ENCODE measurements at places on chromosomes 4 and X. TPM values are rescaled to one million over a fixed set of nuclear protein-coding genes. Genes with fewer than 3 reads are reported as not detected.

DNA sequence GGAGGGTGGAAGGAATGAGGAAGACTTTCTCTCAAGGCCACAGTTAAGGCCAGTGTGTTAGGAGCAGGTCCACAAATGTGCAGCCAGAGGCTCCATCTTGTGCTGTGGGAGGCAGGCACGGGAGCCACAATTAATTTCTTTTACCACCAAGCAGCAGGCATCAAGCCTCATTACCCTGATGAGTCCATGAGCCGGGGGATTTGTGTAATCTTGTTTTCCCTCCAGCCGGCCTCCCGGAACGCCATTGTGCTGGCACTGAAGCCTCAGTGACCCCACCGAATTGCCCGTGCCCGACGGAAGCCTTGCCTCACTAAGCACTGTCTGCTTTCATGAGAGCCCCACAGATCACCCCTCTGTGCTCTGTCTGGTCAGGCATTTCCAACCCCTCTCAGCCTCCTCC is 154.7 kb upstream of the STX18 start:
- peaks cover 5% of the 10 kb centered on the region for H3K4me1 ChIP-seq
- no peak overlapping the region for H3K27ac ChIP-seq
- no peaks in the 10 kb centered on the region for H3K36me3 ChIP-seq
- no peak overlapping the region for H3K4me3 ChIP-seq
- H3K27me3 ChIP-seq = no peaks in the 10 kb centered on the region
- no peak for DNase-seq

STEEP1 gene
- total RNA-seq = 31.9 TPM

DNA sequence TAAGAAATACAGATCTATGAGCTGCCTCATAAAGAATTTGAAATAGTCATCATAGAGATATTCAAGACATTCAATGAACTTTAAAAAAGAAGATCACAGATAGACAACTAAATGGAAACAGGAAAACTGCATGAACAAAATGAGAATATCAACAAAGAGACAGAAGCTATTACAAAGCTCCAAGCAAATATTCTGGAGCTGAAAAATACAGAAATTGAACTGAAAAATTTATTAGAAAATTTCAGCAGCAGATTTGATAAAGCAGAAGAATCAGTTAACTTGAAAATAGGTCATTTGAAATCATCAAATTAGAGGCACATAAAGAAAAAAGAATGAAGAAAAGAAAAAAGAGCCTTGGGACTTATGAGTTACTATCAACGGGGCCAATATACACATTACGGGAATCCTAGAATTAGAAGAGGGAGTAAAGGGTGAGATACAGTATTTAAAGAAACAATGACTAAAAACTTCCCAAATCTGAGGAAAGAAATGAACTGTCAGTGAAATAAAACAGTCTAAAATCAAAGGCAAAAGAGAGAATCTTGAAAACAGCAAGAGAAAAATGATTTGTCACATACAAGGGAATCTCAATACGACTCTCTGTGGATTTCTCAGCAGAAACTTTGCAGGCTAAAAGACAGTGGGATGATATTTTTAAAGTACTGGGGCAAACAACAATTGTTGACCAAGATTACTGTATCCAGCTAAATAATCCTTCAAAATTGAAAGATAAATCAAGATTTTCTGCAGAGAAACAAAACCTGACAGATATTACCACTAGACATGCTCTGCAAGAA is 641.6 kb downstream of the ANKRD50 start:
- no peak overlapping the region for H3K27ac ChIP-seq
- H3K27me3 ChIP-seq = no peaks in the 10 kb centered on the region
- no peaks in the 10 kb centered on the region for H3K4me1 ChIP-seq
- no peak overlapping the region for H3K4me3 ChIP-seq
- H3K36me3 ChIP-seq = no peaks in the 10 kb centered on the region
- no peak for DNase-seq

CFAP99 gene
- total RNA-seq = 0.18 TPM

DNA sequence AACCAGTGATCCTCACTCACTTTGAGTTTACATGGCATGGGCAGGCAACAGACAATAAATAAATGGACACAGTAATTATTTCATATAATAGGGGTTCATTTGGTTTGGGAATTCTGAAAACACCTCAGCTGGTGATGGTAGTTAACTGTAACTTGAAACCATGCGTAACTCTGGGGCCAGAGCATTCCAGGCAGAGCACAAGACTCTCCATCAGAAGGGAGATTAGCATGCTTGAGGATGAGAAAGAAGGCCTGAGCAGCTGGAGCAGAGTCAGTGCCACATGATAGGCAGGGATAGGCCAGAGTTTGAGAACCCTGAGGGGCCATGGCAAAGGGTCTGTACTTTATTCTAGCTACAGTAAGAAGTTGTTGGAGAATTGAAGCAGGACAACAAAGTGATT is 56.3 kb upstream of the CXCL8 start:
- no peaks in the 10 kb centered on the region for H3K27me3 ChIP-seq
- no peak for DNase-seq
- H3K4me1 ChIP-seq = no peaks in the 10 kb centered on the region
- no peak overlapping the region for H3K4me3 ChIP-seq
- no peak overlapping the region for H3K27ac ChIP-seq
- H3K36me3 ChIP-seq = no peaks in the 10 kb centered on the region

GRCh38 chr4:13665701-13666660 is 38.5 kb upstream of the BOD1L1 start:
- DNase-seq = no peak
- no peaks in the 10 kb centered on the region for H3K4me1 ChIP-seq
- H3K27me3 ChIP-seq = no peaks in the 10 kb centered on the region
- no peak overlapping the region for H3K27ac ChIP-seq
- no peaks in the 10 kb centered on the region for H3K36me3 ChIP-seq

CXCL5 gene
- total RNA-seq = 0.57 TPM

- no peak for DNase-seq
- H3K36me3 ChIP-seq = no peaks in the 10 kb centered on the region
- no peak overlapping the region for H3K4me3 ChIP-seq
- H3K27me3 ChIP-seq = no peaks in the 10 kb centered on the region
- no peaks in the 10 kb centered on the region for H3K4me1 ChIP-seq
- no peak overlapping the region for H3K27ac ChIP-seq
Observed at GRCh38 chr4:25569716-25570115, 85.9 kb upstream of the SLC34A2 start.

GRCh38 chrX:20654596-20655106 is 387.9 kb upstream of the RPS6KA3 start:
- no peak overlapping the region for H3K27ac ChIP-seq
- no peak for DNase-seq
- H3K27me3 ChIP-seq = no peaks in the 10 kb centered on the region
- H3K4me3 ChIP-seq = no peak overlapping the region
- H3K4me1 ChIP-seq = no peaks in the 10 kb centered on the region

DNA sequence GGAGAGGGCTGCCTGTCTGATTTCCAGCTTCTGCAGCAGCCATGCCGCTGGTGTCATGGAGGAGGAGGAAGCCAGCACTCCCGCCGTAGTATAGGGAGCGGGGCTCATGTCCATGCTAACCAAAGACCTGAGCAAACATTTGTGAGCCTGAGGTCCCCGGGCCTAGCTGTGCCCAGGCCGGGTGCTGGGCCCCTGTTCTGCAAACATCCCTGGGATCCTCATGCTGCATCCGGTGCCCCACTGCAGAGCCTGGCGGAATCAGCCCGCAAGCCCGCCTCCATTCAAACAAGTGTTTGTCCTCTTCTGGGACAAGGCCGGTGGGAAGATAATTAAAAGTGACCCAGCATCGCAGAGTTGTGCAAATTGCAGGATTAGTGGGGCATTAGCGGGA is 106.3 kb downstream of the SORCS2 start:
- no peaks in the 10 kb centered on the region for H3K27me3 ChIP-seq
- DNase-seq = no peak
- no peaks in the 10 kb centered on the region for H3K36me3 ChIP-seq

GRCh38 chr4:173522951-173523395 is 7.1 kb downstream of the HAND2 start:
- H3K4me1 ChIP-seq = peaks cover 4% of the 10 kb centered on the region
- no peaks in the 10 kb centered on the region for H3K36me3 ChIP-seq
- no peak for DNase-seq
- peaks cover 61% of the 10 kb centered on the region for H3K27me3 ChIP-seq
- H3K27ac ChIP-seq = no peak overlapping the region

ZDHHC15 gene
- total RNA-seq = 2.6 TPM

DNA sequence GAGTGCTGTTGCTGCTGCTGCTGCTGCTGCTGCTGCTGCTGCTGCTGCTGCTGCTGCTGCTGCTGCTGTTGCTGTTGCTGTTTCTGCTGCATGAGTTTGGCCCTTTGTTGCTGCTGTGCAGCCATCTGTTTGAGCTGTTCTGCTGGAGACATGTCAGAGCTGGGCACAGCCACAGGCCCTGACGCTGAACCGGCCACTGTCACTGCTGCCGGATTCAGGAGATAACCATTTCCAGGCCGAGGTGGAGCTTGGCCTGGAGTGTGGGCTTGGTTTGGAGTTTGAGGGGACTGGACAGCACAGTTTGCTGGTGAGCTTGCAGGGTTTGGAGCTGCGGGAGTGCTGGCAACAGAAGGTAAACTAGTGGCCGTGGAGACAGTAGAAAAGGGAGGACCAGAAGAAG is 224.3 kb downstream of the MGST2 start:
- no peak overlapping the region for H3K27ac ChIP-seq
- H3K4me1 ChIP-seq = peaks cover 5% of the 10 kb centered on the region
- H3K4me3 ChIP-seq = no peak overlapping the region
- H3K27me3 ChIP-seq = no peaks in the 10 kb centered on the region
- DNase-seq = no peak

CT45A1 gene
- total RNA-seq = not detected

DNA sequence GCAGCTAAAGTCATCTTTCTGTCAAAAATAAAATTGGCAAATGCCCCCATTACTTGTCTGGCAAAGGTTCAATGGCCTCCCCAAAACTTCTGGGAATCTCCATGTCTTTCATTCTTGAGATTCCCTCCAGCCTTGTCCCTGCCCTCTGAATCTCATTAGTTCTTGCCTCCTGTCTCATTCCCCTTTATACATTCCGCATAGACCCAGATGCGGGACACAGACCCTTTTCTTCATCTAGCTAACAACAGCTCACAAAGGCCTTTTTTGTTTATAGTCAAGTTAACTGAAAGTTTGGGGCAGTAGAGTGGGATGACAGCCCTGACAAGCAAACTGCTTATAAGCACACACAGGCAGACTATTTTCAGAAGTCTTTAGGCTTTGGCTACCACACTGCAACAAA is 306.1 kb upstream of the FAM241A start:
- H3K27ac ChIP-seq = no peak overlapping the region
- no peaks in the 10 kb centered on the region for H3K4me1 ChIP-seq
- no peak for DNase-seq
- H3K27me3 ChIP-seq = peaks cover 1% of the 10 kb centered on the region
- H3K36me3 ChIP-seq = no peaks in the 10 kb centered on the region

- H3K4me3 ChIP-seq = no peak overlapping the region
- no peaks in the 10 kb centered on the region for H3K27me3 ChIP-seq
- no peak overlapping the region for H3K27ac ChIP-seq
- no peaks in the 10 kb centered on the region for H3K36me3 ChIP-seq
Observed at GRCh38 chrX:15158350-15158735, 111.5 kb downstream of the ASB9 start.

- H3K36me3 ChIP-seq = no peaks in the 10 kb centered on the region
- DNase-seq = no peak
- H3K4me3 ChIP-seq = no peak overlapping the region
- no peaks in the 10 kb centered on the region for H3K4me1 ChIP-seq
- no peak overlapping the region for H3K27ac ChIP-seq
Observed at GRCh38 chr4:78379040-78379439, 172.5 kb upstream of the ANXA3 start.

GRIA2 gene
- 5.1 TPM for total RNA-seq

DNA sequence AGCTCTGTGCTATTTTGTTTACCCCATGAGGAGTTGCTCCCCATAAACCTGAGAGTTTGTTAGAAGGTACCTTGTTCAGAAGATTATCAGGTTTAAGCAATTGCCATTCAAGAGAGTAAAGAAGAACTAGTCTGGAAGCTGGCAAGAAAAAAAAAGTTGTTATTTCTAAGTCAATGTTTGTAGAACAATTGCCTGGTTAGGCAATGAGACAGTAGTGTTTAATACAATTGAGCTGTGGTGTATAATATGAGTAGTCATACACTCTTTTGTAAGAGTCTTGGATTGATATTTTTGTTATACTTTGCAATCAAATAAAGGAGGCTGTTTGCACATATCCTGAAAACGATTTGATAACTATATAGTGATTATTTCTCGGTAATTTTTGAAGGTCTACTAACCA is 44.7 kb downstream of the GALNT7 start:
- H3K27ac ChIP-seq = no peak overlapping the region
- H3K36me3 ChIP-seq = no peaks in the 10 kb centered on the region
- H3K4me1 ChIP-seq = peaks cover 5% of the 10 kb centered on the region
- DNase-seq = peak; percentile 19
- H3K27me3 ChIP-seq = no peaks in the 10 kb centered on the region
- H3K4me3 ChIP-seq = no peak overlapping the region

- no peak overlapping the region for H3K27ac ChIP-seq
- DNase-seq = no peak
- no peaks in the 10 kb centered on the region for H3K4me1 ChIP-seq
- no peaks in the 10 kb centered on the region for H3K36me3 ChIP-seq
Observed at GRCh38 chrX:13647709-13648212, 5.2 kb upstream of the TCEANC start.

- no peaks in the 10 kb centered on the region for H3K27me3 ChIP-seq
- no peak for DNase-seq
- no peaks in the 10 kb centered on the region for H3K36me3 ChIP-seq
- H3K4me1 ChIP-seq = no peaks in the 10 kb centered on the region
- H3K27ac ChIP-seq = no peak overlapping the region
Observed at GRCh38 chr4:155599596-155599995, 67.1 kb upstream of the GUCY1A1 start.

GRCh38 chrX:63441717-63442116 is 90.6 kb upstream of the SPIN4 start:
- H3K27ac ChIP-seq = no peak overlapping the region
- no peak for DNase-seq
- no peaks in the 10 kb centered on the region for H3K27me3 ChIP-seq
- H3K36me3 ChIP-seq = no peaks in the 10 kb centered on the region
- H3K4me1 ChIP-seq = no peaks in the 10 kb centered on the region

- no peak overlapping the region for H3K4me3 ChIP-seq
- no peak for DNase-seq
- no peak overlapping the region for H3K27ac ChIP-seq
- no peaks in the 10 kb centered on the region for H3K27me3 ChIP-seq
Observed at GRCh38 chrX:110448459-110448858, 89.8 kb downstream of the RTL9 start.

F9 gene
- total RNA-seq = not detected

DNA sequence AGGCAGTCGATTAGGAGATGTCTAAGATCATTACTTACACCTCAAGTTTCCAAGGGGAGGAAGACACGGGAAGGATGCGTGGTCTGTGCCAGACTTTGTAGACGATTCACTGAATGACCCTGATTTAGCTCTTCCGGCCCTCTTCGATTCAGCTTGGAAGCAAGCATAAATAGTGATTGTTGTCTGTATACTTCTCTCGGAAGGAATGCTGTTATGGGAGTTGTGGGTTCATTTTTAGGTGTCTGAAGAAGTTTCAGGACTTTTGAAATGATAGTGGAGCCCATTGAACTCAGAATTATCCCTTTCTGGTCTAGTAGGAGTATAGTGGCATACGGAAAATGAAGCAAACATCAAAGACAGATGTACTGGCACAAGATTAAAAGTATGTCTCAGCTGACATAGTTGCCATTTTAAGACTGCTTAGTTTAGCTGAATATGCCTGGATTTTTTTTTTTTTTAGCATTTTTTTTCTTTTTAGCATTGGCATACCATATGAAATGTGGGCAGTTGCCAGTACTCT is 1.0 kb upstream of the ANKRD17 start:
- no peaks in the 10 kb centered on the region for H3K27me3 ChIP-seq
- no peaks in the 10 kb centered on the region for H3K4me1 ChIP-seq
- no peak for DNase-seq
- H3K27ac ChIP-seq = peak overlapping the region; percentile 99
- no peaks in the 10 kb centered on the region for H3K36me3 ChIP-seq
- peak overlapping the region; percentile 91 for H3K4me3 ChIP-seq

SYP gene
- total RNA-seq = 0.55 TPM

HTATSF1 gene
- total RNA-seq = 63.9 TPM

Measured in prostate gland (tissue), 2 donors.